ENCODE measurements at places on chromosomes 6 and 20.

DNA sequence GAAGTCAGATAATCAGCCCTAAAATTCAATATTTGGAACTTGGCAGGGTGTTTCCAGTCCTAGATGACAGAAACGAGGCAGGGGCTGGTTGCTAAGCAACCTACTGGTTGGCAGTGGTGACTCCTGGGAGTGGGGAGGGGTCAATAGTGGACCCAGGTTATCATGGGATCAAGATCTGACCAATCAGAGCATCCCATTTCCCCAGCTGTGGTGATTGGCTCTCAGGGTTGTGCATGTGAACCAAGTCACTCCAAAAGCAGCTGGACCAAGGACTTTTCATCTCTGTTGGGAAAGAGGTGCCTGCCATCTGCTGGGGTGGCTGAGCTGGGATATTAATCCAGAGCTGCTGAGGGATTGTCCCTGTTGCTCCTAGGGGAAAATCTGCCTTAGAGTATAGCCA lies 253.4 kb downstream of the PREX1 start:
- DNase-seq = no peak

DNA sequence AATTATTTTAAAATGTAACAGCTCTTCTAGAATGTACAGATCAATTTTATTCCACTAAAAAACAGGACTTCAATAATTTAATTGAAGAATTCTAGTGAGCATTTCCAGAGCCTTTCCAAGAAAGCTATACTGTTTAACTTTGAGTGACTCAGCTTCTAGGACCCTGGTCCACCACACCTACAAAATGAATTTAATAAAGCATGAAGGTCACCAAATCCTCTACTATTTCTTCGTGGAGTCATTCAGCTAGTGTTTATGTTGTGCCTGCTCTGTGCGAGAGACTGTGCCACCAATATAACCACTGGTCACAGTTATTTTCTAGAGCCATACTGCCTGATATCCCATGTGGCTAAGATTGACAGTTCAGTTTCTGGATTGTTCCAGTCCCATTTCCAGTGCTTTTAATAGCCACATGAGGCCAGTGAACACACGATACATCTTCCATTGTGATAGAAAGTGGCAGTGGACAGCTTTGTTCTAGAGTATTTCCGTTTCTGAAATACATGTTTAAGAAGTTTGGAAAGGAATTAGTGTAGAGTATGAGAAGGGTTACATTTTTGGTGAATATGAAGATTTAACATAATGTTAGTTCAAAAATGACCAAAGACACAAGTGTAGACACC lies 160.7 kb downstream of the MTHFD1L start:
- no peak for DNase-seq

DNA sequence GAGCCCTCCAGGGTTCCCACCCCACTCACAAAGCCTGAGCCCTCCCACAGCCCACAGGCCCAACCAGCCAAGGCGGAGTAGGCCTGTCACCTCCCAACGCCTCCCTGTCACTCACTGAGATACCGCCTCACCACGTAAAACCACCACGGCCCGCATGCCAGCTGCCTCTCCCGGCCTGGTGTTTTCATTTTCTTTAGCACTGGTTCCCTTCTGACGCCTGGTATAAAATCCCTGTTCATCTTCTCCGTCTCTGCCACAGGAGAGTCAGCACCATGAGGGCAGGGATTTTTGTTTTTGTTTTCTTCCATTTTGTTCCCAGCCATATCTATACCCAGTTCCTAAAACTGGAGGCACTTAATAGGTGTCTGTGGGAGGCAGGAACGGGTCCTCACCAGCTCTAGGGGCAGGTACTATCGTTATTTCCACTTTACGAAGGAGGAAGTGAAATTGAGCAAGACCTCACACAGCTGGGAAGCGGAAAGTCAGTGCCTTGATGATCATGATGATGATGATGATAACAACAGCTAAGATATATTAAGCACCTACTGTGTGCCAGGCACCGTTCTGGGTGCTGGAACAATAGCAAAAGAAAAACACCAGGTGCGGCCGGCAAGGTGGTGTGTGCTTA lies 58.6 kb downstream of the SNAI1 start:
- DNase-seq = no peak

- no peak for DNase-seq
Measured at GRCh38 chr6:96613291-96613999, 50.5 kb downstream of the FHL5 start.

DNA sequence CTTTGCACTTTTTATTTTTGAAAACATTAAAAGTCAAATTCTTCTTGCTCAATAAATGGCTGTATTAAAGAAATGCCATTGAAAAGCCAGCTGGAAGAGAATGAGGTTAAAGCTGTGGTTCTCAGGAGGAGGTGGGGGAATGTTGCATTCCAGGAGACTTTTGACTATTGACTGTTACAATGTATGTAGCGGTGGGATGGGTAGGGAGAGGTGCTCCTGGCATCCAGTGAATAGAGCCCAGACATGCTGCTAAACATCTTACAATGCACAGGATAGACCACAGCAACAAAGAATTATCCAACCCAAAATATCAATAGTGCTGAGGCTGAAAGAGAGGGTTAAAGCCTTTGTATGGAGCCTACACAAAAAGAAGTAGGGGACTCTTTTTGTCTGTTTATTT lies 295.9 kb downstream of the NKAIN2 start:
- DNase-seq = no peak

- no peak for DNase-seq
Measured at GRCh38 chr6:155384321-155384952, 70.2 kb upstream of the TFB1M start.

DNA sequence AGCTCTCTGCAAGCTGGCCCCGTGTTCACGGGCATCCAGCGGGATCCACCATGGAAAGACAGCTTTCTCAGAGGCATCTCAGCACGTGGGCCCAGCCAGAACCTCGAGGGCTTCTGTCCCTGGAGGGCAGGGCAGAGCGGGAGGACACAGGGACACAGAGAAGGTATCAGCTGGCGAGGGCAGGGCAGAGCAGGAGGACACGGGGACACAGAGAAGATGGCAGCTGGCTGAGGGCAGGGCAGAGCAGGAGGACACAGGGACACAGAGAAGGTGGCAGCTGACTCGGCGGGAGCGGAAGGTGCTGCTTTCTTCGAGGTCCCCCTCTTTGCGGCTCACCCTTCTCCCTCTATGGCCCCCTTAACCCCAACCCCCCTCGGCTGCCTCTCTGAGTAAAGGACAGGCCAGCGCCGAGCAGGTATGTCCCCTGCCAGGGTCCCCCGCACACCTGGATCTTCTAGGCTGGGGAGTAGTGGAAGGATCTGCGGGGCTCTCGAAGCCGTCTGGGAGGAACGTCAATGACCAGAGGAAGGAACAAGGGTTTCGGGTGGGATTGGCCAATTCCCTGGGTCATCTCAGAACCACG lies 28.9 kb upstream of the BHLHE23 start:
- DNase-seq = no peak

DNA sequence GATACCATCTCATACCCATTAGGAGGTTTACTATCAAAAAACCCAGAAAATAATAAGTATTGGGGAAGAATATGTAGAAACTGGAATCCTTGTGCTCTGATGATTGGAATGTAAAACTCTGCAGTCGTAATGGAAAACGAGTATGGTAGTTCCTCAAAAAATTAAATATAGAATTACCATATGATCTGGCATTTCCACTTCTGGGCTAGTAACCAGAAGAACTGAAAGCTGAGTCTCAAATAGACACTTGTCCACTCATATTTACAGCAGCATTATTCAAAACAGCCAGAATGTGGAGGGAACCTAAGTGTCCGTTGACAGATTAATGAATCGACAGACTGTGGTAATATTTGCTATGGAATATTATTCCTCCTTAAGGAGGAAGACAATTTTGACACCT lies 44.3 kb downstream of the FOXC1 start:
- DNase-seq = no peak

DNA sequence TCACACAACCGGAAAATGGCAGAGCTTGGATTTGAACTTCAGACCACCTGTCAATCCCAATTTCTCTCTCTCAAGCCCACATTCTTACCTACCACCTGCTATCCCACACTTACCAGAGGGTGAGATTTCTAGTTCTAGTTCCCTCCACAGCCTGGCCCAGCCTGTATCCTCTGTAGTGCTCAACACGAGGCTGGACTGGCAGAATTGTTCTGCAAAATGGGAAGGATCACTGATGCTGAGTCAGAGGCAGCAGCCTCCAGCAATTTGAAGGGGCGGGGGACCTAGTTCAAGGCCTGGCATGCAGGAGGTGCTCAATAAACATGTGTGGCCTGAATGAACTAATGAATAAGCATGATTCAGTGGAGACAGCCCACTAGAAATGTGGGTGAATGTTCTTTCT lies 53.6 kb upstream of the TTPAL start:
- no peak for DNase-seq

GRCh38 chr6:133955582-133956415 lies 2.8 kb downstream of the TBPL1 start:
- no peak for DNase-seq

DNA sequence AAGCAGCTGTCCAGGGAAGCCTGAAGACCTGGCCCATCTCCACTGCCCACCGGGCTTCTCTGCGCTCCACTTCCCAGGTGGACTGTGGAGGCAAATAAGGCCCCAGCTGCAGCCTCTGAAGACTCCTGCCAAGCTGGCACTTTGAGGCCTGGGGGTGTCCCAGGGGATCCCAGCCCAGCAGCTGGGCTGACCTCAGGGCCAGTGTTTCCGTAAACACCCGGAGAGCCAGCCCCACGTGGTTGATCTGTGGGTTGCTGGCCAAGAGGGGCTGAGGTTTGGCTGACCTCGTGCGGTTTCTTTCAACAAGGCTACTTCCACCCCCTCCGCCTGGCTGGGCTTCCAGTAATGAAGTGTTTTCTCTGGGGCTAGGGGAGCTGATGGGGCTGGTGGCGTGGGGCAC lies 12.4 kb upstream of the CCN5 start:
- DNase-seq = no peak

DNA sequence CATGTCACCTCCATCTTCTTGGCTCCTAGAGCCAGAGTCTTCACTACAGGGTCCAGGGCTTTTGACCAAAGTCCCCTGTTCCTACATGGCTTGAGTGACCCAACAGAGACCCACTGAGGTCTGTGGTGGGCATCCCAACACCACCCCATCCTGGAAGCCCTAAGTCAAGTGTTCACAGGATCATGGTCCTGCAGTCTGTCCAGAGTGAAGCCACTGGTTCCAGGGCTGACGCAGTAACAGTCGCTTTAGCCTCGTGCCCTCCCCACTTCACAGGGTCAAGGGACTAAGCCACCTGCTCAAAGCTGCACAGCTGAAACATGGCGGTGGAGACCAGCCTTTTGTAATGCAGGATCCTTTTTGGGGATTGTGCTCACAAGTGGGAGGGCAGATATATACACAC lies 133.9 kb downstream of the JPH2 start:
- no peak for DNase-seq

DNA sequence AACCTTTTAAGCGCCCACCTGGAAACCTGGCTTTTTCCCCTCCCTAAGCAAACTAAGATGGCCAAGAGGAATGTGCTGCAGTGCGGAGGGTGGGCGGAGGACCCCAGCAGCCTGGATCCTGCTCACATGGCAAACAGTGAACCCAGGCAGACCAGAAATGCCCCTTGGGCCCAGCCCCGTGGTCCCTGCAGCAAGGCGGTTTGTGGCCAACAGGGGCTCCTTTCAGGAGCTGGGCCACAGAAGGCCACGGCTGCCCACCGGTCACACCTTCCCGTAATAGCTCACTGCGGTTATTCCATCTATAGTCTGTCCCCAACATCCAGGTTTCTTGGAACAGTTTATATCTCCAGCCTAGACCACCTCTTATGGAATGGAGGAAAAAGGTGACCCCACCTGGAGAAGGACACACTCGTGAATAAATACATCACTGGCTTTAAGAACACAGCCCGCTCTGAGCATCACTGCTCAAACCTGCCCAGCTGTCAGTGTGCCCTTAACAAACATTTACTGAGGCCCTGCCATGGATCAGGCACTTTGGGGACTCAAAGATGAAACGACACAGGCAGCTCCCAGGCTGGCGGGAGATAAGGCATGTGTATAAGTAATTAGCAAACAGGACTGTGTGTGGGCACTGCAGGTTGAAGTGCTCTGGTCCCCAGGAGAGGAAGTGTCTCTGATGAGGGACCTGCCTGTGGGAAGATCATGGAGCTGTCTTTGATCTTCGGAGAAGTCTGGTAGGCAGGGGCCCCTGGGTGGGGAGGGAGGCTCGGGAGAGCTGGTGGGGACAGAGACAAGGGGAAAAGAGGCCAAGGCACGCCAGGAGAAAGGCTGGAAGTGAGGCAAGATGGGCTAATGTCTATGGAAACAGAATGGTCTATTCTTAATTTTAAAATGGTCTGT lies 3.2 kb upstream of the TUBB1 start:
- DNase-seq = no peak

DNA sequence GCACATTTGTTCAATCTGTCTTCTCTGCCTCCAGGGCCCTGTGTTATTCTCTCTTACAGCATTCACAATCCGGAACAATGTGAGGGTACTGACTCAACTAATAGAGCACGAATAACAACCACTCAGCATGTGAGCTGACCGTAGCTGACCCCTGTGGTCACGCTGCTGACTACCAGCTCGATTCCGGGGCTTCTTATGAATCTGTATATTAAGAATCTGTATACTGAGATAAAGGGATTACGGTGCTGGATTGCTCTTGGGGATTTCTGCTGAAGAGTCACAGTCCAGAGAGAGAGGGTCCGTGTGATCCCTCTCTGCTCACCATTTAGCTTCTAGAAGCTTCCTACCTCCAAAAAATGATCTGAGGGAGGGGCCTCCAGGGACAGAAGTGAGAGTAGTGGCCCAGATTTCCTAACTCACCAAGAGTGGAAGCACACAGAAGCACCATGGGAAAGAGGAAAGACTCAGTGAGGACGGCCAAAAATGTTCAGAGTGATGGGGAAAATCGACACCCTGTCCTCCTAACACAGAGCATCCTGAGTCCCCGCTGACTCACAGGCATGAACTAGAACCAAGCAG lies 156.2 kb downstream of the THBS2 start:
- no peak for DNase-seq

DNA sequence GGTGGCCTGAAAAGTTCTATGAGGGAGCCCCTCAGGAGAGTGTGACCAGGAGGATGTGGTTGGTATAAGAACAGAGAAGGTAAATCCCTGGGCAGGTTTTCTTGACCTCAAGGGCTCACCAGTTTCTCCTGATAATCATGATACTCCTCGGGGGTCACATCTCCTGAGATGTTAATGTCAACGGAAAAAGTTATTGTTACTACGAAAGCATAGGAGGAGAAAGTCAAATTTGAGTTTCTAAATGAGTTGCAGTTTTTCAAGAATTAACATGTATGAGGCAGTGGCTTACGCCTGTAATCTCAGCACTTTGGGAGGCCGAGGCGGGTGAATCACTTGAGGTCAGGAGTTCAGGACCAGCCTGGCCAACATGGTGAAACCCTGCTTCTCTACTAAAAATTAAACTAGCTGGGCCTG lies 23.4 kb downstream of the MGME1 start:
- DNase-seq = peak; percentile 72

DNA sequence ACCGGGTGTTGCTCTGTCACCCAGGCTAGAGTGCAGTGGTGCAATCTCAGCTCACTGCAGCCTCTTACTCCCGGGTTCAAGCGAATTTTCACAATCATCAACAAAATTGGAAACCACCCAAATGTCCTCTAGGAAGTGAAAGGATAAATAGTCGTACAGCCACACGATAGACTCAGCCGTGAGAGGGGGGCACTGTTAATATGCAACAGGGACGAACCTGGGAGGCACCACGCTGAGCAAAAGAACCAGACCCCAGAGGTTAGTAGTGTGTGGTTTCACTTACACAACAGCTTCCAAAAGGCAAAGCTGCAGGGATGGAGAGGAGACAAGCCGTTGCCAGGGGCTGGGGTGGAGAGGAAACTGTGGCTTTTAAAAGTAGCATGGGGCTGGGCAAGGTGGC lies 30.1 kb upstream of the NTSR1 start:
- no peak for DNase-seq

GRCh38 chr6:108597572-108598304 lies 37.0 kb downstream of the FOXO3 start:
- DNase-seq = no peak

- no peak for DNase-seq
Measured at GRCh38 chr6:43669050-43669921, 18.3 kb downstream of the MRPS18A start.

All from activated CD4-positive, alpha-beta T cell treated with anti-CD3 and anti-CD28 coated beads, Interleukin-2, amount 50 U/mL, for 48 hours (primary cell).